ENCODE measurements at places on chromosomes 3 and 15.

DNA sequence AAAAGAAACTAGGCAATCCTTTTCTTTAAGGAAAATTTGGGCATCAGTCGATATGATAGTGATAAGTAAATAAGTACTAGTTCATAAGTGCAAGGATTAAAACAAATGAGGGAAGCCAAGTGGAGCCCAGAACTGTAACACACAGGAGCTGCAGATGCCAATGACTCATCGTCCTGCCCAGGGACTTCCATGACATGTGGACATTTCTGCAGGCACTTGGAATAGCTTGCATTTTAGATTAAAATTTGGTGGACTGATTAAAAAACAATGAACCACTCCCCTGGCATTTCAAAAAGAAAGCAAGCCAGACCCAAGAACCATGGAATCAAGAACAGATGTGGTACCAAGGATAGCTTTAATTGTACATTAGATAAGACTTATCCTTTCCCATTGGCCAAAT lies 2.9 kb downstream of the SAMD7 start:
- no peak for DNase-seq

DNA sequence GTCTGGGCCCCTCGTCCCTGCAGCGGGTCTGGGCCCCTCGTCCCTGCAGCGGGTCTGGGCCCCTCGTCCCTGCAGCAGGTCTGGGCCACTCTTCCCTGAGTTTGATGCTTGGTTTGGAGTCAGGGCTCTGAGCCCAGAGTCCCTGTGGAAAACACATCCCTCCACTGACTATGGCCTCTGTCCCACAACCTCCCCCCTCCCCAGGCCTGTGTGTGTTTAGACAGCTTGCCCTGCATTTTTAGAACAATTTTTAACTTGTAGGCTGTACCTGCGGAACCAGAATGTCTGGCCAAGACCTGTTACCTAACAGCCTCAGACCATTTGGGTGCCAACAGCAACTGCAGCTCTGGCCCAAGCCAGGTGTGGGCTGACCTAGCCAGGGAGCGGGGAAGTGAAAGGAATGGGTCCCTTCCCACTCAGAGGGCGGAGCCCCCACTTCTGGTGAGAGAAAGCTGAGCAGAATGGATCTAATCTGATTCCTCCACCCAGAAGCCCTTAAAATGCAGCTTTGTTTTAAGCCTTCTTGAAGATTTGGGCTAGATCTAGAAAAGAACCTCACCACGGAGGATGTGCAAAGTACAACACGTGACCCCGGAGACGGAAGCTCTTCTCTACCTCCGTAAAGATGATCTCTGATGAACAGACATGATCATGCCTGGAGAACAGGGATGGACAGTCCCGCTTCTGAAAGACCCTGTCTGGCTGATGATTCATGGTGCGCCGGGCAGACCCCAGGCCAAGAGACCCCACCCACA lies 60.5 kb upstream of the TFRC start:
- no peak for DNase-seq

DNA sequence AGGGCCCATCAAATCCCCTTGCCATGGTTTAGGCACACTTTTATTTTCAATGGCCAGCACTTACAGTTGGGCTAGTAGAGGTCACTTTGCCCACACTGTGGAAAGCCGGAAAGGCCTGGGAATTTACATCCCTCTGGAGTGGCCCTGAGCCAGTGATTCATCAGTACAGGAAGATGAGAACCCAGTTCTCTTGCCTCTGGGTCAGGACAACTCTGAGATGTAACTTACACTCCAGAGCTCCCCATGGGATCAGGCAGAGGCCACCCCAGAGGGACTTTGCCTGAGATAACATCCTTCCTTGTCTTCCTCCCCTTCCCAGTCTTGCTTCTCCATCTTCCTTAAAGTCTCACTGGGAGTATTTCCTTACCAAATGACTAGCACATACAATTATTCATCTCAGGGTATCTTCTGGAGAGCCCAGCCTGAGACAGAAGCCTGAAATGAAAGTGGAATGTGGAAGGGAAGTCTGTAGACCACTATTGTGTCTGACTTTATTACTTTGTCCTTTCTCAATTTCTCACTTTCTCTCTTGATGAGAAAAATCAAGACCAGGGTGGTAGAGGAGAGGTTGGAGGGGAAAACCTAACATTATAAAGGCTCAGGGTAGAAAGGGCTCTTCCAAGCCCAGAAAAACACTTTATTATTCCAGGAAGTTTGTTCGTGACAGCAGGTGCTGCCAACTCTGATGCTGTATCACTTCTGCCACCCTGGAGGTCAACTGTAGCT lies 220.8 kb downstream of the ZNF621 start:
- no peak for DNase-seq

GRCh38 chr3:60703008-60703407 lies 548.2 kb downstream of the FHIT start:
- no peak for DNase-seq

DNA sequence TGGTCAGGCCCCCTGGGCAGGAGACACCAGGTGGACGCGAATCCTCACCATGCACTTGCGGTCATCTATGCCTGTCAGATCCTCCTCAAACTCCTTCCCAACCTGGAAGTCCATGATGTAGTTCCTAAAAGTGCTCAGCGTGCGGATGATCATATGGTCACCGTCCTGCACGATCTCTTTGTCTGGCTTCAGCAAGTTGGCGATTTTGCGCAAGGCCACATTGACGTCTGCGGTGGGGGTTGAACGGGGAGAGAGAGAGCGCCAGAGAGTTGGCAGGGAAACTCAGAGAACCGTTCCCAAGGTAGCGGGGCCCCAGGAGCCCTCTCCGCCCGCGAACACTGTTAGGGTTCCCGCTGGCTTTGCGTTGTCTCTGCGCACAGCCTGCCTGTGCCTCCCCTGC lies 809 bp downstream of the RBP1 start:
- DNase-seq = no peak

- DNase-seq = no peak
Measured at GRCh38 chr15:73956743-73957135, 30.5 kb downstream of the LOXL1 start.

DNA sequence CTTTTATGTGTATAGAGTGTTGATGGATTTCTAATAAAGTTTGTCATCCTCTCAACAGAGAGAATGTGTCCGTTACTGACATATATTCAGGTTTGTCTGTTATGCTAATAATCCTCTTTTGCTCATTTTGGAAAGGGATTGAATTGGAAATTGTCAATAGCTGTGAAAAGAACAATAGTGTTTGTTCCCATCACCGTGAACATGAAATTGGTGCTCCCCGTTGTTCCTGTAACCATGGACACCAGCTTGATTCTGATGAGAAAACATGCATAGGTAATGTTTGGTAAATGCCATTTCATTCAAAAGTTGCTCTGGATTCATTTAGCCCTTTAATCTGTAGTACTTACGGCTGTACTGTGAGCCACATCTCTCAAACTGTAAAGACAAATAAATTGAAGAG lies 707.0 kb upstream of the GOLIM4 start:
- no peak for DNase-seq

GRCh38 chr3:150495563-150496168 lies 50.6 kb downstream of the SERP1 start:
- no peak for DNase-seq

- no peak for DNase-seq
Measured at GRCh38 chr3:12148183-12148940, 10.3 kb downstream of the TIMP4 start.

GRCh38 chr3:183536238-183536880 lies 19.1 kb downstream of the KLHL6 start:
- DNase-seq = no peak

DNA sequence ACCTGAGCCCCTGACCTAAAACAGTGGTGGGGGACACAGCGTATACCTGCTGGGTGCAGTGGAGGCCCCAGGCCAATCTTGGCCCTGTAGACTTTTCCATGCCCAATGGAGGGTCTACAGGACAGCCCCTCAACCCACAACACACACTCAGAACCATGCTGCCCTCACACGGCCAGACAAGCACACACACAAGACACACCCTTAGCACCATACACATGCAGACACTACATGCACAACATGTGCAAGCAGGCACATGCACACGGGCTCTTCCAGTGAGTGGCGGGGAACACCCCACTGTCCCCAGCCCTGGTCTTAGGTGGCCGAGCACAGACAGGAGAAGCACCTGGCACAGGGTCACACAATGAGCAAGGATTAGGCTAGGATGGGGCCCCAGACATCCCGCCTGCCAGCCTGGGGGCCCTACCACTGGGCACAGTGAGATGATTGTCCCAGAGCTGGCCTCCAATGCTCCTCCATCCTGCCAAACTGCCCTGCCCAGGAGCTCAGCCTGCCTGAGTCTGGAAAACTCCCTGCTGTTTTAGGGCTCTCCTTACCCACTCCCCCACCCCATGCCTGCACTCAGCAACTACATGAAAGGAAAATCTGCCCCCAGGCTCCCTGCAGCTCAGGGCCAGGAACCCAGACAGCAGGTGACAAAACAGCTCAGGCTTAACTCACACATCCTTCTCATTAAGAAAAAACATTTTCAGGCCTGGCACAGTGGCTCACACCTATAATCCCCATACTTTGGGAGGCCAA lies 15.8 kb downstream of the IQSEC1 start:
- no peak for DNase-seq

DNA sequence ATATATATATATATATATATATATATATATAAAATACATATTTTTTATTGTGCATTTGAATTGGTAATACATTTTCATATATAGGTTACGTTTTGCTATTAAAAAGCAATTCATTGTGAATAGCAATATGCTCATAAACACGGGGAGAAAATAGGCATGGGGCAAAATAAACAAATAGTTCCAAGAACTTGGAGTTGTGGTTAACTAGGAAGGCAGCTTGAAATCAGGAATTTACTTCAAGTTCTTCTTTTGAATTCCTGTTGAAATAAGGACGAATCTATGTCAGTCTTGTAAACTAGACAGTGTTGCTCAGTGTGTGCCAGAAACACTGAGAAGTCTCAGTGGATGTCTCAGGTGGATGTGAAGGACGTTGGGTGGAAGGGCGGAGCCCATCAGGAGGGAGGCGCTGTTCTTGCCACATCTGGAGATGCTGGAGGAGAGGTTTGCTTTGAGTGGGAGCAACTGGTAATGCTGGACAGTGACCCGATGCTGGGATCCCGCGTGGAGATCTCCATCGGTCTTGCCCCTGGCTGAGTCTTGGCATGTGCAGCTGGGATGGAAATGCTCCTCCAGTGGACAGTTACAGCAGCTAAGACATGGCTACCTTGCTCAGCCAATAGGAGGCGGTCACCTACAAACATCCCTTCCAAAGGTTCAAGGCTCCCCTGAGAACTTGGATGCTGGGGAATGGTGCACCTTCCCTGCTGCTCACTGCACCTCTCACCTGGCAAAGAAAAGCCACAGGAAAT lies 2.5 kb downstream of the IL16 start:
- no peak for DNase-seq

- DNase-seq = peak; percentile 31
Measured at GRCh38 chr3:188947401-188948280, 224.1 kb upstream of the TPRG1 start.

GRCh38 chr15:70794596-70795310 lies 31.4 kb upstream of the UACA start:
- DNase-seq = no peak

- no peak for DNase-seq
Measured at GRCh38 chr3:61315871-61316270, 64.6 kb upstream of the FHIT start.

DNA sequence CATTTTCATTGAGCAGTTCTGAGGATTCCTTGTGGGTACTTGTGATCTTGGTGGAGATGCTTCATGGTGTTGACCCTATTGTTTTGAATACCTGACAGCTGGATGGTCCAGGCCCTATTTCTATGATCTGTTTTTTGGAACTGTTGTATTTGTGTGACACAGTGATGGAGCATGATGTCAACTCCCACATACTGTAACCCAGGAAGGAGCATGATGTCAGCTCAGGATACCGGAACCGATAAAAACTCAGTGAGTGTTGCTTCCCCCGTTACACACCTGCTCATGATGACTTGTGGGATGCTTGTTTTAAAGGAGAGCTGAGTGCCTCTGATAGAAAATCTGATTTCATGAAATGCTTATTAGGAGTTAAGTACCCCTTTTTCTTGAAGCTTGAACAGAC lies 45.1 kb downstream of the ZBTB38 start:
- DNase-seq = no peak

GRCh38 chr3:102085431-102086176 lies 236.3 kb downstream of the NFKBIZ start:
- DNase-seq = no peak
